ENCODE measurements at places on chromosomes 4 and X.
A peak's percentile ranks its signal among the peaks of the same experiment; 100 is the strongest.

DNA sequence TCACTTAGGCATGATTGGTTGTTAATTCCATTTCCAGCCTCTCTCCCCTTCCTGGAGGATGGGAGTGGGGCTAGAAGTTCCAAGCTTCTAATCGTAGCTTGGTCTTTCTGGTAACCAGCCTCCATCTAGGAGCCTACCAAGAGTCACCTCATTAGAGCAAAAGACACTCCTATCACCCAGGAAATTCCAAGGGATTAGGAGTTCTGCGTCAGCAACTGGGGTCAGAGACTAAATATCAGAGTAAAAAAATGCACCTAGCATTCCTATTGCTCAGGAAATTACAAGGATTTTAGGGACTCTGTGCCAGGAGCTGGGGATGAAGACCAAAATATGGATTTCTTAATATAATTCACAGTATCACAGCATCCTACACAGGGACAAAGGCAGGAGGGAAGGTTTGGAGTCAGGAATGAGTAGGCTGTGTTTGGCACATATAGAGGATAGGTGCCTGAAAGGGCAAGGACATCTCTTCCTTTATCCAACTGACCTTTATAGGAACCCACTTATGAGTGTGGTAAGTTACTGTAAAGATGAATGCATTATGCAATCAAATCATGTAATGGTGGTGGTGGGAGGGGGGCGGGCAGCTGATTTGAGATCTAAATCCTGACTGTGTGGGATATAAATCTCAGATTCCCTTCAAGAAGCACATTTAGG, 30.5 kb upstream of the LIMCH1 start:
- no peak for DNase-seq

GRCh38 chr4:948101-948935, 16.1 kb downstream of the TMEM175 start:
- DNase-seq = no peak

GRCh38 chrX:109760209-109760921, 27.3 kb upstream of the ACSL4 start:
- no peak for DNase-seq

DNA sequence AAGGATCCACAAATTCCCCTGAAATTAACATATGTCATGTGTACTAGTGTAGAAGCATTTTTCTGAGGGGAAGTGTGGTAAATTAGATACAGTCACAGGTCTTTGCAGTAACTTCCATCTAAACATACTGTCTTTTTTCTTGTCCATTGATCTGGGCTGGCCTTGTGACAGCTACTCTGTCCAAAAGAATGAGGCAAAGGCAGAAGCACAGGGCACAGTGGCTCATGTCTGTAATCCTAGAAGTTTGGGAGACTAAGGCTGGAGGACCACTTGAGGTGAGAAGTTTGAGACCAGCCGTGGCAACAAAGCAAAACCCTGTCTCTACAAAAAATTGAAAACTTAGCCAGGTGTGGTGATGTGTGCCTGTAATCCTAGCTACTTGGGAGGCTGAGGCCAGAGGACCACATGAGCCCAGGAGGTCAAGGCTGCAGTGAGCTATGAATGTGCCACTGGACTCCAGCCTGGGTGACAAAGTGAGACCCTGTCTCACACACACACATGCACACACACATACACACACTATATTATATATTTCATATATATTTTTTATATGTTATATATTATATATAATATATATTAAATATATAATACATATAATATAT, 47.6 kb downstream of the HAND2 start:
- DNase-seq = no peak

- peak; percentile 70 for DNase-seq
These were observed 3.7 kb downstream of the MMRN1 start for GRCh38 chr4:89898304-89898716.

DNA sequence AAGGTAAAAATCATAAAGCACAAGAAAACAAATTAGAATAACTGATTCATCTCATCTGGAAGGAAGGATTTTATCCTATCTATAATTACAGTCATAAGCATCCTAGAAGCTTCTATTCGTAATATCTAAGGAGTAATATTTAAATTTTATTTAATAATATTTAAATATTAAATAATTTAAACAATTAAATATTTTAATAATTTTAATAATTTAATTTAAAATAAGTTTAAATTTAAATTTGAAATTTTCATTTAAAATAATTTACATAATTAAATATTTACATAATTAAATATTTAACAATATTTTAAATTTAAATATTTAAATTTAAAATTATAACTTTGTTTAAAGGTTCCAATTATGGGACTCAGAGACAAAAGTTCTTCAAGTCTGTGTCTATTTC, 127.5 kb upstream of the GK2 start:
- no peak for DNase-seq

- DNase-seq = no peak
These were observed 20.5 kb downstream of the ANOS1 start for GRCh38 chrX:8711401-8711800.

DNA sequence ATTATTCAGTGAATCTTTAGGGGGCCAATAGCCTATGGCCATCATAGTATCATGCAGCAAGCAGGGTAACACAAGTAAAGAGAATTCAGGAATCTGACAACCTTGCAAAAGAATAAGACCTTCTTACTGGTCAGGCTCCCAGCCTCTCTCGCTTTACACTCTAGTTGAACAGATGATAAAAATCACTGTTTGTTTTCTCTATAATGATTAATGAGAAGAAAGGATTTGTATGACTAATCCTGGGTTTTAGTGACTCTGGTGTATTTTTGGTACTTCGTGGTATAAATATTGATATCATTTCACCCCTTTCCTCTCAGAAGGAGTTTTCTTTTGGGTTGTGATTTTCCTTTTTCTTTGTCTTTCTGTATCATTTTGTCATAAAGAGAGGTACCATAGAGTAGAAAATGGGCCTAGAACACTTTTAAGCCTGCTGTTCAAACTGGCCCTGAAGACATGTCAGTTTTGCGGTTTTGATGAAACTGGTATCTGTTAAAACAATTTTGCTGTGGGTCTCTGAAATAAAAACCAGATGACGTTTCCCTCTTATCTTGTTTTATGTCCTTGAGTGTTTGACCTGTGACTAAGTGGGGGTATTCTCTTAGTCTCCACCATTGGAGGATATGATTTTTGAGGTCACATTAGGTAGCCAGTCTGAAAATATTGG, 294.9 kb upstream of the TBX22 start:
- DNase-seq = no peak

GRCh38 chrX:129659141-129659540, 4.4 kb upstream of the APLN start:
- no peak for DNase-seq

DNA sequence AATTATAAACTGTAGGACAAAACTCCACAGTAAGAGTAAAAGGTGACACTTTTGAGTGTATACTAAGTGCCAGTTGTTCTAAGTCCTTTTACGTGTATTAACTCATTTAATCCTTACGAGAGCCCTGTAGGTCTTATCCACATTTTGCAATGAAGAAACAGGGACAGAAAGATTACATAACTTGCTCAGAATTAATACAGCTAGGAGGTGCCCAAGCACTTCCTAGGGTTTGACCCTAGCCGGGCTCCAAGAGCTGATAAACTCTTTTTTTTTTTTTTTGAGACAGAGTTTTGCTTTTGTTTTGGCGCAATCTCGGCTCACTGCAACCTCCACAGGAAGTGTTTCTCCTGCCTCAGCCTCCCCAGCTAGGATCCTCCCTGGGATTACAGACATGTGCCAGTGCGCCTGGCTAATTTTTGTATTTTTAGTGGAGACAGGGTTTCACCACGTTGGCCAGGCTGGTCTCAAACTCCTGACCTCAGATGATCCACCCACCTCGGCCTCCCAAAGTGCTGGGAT, 110.4 kb downstream of the UBE2K start:
- peak; percentile 58 for DNase-seq

DNA sequence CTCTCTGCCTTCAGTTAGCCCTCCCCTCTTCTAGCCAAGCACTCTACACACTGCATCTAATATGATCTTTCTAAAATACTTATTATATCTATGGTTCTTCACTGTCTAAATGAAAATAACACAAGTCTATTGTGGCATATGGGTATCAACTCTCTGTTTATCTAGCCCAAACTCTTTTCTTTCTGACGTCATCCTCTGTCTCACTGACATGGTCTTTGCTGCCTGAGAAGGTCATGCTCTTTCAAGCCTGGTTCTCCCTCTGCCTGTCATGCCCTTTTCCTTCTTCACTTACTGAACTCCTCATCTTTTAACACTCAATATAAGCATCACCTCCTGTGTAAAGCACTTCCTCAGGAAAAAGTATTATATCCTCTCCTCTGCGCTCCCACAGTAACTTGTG, 672.2 kb upstream of the CT83 start:
- no peak for DNase-seq

- no peak for DNase-seq
These were observed 109.7 kb downstream of the ZNF827 start for GRCh38 chr4:145828802-145829485.

GRCh38 chrX:70720721-70721120, 187.8 kb downstream of the TEX11 start:
- no peak for DNase-seq

DNA sequence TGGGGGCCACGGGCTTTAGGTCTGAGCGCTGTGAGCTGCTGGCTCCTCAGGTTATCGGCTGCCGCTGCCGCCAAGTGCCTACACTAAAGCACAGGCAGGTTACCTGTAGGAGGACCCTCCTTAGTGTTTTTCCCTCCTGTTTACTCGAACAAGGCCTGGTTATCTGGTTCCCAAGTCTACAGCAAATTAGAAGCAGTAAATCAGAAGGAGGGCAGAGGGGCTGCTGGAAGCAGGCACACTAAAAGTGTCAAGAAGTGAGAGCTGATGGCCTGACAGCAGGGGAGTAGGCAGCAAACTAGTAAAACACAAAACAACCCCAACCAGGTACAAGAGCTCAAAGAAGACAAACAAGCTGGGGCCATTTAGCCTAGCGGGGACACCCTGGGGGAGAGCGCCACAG, 125.0 kb upstream of the PJA1 start:
- no peak for DNase-seq

GRCh38 chrX:18886005-18886343, 97.9 kb downstream of the PHKA2 start:
- DNase-seq = no peak

GRCh38 chrX:71609095-71609750, 9.1 kb downstream of the CXCR3 start:
- no peak for DNase-seq

DNA sequence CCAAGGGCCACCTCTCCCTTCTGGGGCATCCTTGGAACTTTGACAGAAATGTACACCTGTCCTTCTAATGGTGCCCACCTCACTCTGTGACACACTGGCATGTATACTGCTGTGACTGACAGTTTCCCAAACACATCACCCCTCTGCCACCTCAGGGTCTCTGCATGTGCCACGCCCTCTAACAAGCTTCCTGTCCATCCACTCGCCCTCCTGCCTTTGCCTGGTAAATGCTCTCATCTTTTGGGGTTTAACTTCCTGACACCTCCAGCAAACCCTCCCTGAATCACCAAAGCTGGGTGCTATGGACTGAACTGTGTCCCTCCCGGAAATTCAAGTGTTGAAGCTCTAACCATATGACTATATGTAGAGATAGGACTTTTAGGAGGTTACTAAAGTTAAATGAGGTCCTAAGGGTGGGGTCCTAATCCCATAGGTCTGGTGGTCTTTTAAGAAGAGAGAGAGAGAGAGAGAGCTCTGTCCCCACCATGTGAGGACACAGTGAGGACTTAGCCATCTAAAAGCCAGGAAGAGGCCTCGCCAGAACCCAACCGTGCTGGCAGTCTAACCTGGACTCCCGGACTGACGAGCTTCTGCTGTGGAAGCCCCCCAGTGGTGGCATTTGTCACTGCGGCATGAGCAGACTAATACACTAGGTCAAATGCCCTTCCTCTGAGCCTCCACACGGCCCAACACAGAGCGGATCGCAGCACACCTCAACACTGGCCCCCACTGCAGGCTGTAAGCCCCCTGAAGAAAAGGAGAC, 95.6 kb downstream of the AFAP1 start:
- DNase-seq = peak; percentile 83

- peak; percentile 36 for DNase-seq
These were observed at the start of gene TLR3 for GRCh38 chr4:186068581-186069348. TSS of gene TLR3 (plus strand) at chr4:186069156. CDS start at chr4:186076620, 7,464 bp downstream.

DNA sequence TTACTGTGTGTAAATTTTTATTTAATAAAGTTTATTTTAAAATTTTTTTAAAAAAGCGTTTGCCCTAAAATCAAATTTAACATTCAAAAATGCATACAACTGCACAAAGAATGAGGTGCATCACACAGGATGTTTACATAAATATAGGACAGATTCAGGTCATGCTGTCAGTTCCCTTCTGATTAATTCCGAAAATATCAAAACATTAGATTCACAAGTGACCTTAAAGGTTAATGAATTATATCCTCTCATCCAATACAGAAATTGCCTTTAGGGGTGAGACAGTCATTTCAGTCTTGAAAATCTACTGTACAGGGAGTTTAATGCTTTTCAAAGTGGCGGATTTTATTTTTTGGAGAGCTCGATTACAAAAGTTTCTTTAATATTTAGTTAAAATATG, 208.7 kb upstream of the FTHL17 start:
- no peak for DNase-seq

GRCh38 chrX:131704136-131704695, 160.3 kb downstream of the OR13H1 start:
- DNase-seq = no peak

- DNase-seq = peak; percentile 2
These were observed 907.6 kb downstream of the FSTL5 start for GRCh38 chr4:161256172-161256571.

GRCh38 chr4:118076958-118077766, 42.9 kb downstream of the NDST3 start:
- DNase-seq = peak; percentile 70

DNA sequence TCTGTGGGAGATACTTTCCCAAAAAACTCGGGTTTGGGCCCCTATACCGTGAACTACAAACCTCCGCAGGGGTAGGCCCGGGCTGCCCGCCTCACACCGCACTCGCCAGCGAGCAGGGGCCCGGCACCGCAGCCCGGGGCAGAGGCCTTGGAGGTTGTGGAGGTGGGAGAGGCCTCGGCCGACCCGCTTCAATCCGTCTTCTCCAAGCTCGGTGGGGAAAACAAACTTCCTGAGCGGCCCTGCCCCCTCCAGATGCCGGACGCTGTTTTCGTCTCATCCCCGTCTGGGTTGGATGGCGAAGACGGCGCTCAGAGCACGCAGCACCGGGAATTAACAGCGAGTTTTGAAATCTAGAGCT, 442 bp upstream of the MCUB start:
- DNase-seq = no peak

- DNase-seq = no peak
These were observed 73.9 kb upstream of the MED14 start for GRCh38 chrX:40809210-40809609.

- DNase-seq = no peak
These were observed 10.0 kb upstream of the ELOVL6 start for GRCh38 chr4:110208419-110208818.

DNA sequence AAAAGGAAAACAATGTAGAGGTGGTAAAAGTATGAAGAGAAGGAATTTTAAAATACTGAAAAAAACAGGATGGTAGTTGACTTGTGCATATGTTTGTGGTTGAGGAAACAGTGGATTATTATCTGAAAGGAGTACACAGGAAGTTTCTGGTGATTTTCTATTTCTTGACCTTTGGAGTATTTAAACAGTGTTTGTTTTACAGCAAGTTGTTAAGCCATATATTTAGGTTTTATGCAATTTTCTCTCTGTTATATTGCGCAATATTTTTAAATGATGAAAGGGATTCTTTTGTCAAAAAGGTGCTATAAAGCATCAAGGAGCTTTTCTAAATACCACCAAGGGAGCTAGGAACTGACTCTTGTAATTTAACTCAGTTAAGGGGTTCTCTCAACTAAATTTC, 343.1 kb upstream of the MAOA start:
- DNase-seq = no peak

- no peak for DNase-seq
These were observed 36.6 kb downstream of the JADE1 start for GRCh38 chr4:128846063-128846462.
